ENCODE measurements at places on chromosomes 3 and 15. TPM values are rescaled to one million over a fixed set of nuclear protein-coding genes. Genes with fewer than 3 reads are reported as not detected.

- H3K4me1 ChIP-seq, result peaks cover 21% of the 10 kb centered on the region
- no peak overlapping the region for H3K27ac ChIP-seq
- no peak for DNase-seq
- no peaks in the 10 kb centered on the region for H3K27me3 ChIP-seq
- no peak overlapping the region for H3K4me3 ChIP-seq
- peaks cover 10% of the 10 kb centered on the region for H3K36me3 ChIP-seq
Measured at GRCh38 chr15:74845208-74845568, 2.2 kb upstream of the ULK3 start.

- H3K27ac ChIP-seq, result no peak overlapping the region
- H3K4me1 ChIP-seq, result peaks cover 6% of the 10 kb centered on the region
- no peak overlapping the region for H3K4me3 ChIP-seq
- no peaks in the 10 kb centered on the region for H3K27me3 ChIP-seq
- peaks cover 35% of the 10 kb centered on the region for H3K36me3 ChIP-seq
Measured at GRCh38 chr15:39593656-39594445, 13.0 kb downstream of the THBS1 start.

GRCh38 chr3:71210257-71211007 is 373.1 kb downstream of the FOXP1 start:
- peaks cover 39% of the 10 kb centered on the region for H3K4me1 ChIP-seq
- no peak for DNase-seq
- H3K27ac ChIP-seq, result peak overlapping the region; percentile 77
- peak overlapping the region; percentile 24 for H3K4me3 ChIP-seq
- H3K27me3 ChIP-seq, result no peaks in the 10 kb centered on the region

DNA sequence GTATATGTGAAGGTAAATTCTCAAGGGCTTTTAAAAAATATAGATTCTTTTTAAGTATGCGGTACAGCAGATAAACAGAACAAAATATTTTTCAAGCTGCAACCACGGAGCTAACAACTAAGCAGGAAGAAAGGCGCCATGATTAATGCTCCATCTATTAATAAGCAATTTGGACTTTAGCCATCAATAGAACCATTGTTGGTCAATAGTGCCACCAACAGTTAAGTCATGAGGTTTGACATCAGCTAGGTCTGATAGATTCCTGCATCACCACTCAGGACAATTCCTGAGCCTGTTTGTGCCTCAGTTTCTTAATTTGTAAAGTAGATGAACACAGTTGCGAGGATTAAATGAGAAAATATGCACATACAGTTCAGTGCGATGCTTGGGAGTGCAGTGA is 65.1 kb upstream of the FAM3D start:
- DNase-seq, result no peak
- H3K4me1 ChIP-seq, result no peaks in the 10 kb centered on the region
- no peak overlapping the region for H3K27ac ChIP-seq
- H3K27me3 ChIP-seq, result no peaks in the 10 kb centered on the region
- H3K36me3 ChIP-seq, result no peaks in the 10 kb centered on the region
- H3K4me3 ChIP-seq, result no peak overlapping the region

The DUOXA2 gene
- total RNA-seq, result 0.17 TPM

GRCh38 chr3:159266779-159267178 is 464.9 kb downstream of the MFSD1 start:
- H3K36me3 ChIP-seq, result no peaks in the 10 kb centered on the region
- no peak overlapping the region for H3K27ac ChIP-seq
- no peak for DNase-seq

The OR5H6 gene
- total RNA-seq, result not detected

- H3K36me3 ChIP-seq, result peaks cover 14% of the 10 kb centered on the region
- no peak overlapping the region for H3K27ac ChIP-seq
- no peaks in the 10 kb centered on the region for H3K27me3 ChIP-seq
- no peak overlapping the region for H3K4me3 ChIP-seq
Measured at GRCh38 chr3:179745079-179745478, 92.2 kb downstream of the USP13 start.

The LCTL gene
- total RNA-seq, result not detected

The PRR20G gene
- not detected for total RNA-seq

DNA sequence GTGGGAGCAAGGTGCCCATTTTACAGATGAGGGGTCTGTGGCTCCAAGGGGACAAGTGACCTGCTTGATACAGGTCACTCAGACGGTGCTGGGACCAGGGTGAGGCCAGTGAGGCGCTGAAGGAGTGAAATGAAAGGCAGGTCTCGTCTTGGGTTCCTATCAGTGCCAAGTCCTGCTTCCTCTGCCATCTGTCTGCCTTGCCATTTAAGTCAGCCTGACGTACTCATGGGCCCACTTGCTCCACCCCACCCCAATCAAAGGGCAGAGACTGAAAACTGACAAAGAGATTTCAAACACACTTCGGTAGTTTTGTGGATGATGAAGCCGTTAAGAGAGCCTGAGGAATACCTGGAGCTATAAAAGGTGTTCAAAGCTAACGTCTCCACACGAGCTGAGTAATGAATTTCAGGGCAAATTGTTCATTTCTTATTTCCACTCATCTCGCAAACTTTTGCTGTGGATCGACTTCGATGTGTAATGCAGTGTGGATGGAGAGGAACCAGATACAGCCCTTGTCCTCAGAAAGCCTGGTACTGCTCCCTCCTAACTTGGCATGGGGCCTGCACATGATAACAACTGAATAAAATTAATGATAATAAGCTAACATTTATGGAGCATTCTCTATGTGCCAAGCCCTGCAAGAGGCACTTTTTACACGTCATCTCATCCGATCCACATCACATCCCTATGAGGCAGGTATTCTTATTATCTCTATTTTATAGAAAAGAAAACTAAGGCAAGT is 36.6 kb downstream of the ATP2B2 start:
- no peak for DNase-seq
- H3K27me3 ChIP-seq, result peaks cover 39% of the 10 kb centered on the region
- peaks cover 10% of the 10 kb centered on the region for H3K4me1 ChIP-seq
- H3K27ac ChIP-seq, result no peak overlapping the region
- no peak overlapping the region for H3K4me3 ChIP-seq

- DNase-seq, result no peak
- peaks cover 12% of the 10 kb centered on the region for H3K4me1 ChIP-seq
- no peak overlapping the region for H3K27ac ChIP-seq
- no peak overlapping the region for H3K4me3 ChIP-seq
- no peaks in the 10 kb centered on the region for H3K36me3 ChIP-seq
- peaks cover 26% of the 10 kb centered on the region for H3K27me3 ChIP-seq
Measured at GRCh38 chr3:62724503-62724902, 150.7 kb downstream of the CADPS start.

- H3K4me1 ChIP-seq, result peaks cover 2% of the 10 kb centered on the region
- DNase-seq, result no peak
- no peaks in the 10 kb centered on the region for H3K36me3 ChIP-seq
- H3K27ac ChIP-seq, result no peak overlapping the region
- no peaks in the 10 kb centered on the region for H3K27me3 ChIP-seq
Measured at GRCh38 chr3:61353382-61353781, 102.1 kb upstream of the FHIT start.

The GOLGA8T gene
- total RNA-seq, result 0.19 TPM

DNA sequence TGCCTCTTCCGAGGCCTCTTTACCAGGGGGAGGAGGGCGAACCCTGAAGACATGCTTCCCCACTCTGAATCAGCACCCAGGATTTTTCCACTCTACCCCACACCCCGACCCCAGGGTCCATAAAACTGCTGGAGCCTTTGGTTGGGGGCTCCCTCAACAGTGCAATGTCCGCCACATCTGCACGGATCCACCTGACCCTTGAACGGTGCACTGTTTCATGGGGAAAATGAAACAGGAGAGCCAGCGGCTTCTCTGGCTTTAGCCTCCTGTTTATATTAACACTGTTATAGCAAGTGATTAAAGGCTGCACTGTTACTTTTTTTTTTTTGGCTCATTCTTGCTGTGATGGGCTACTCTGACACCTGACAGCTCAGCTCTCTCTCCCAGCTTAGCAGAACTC is 124.1 kb upstream of the DLG1 start:
- no peak for DNase-seq
- peaks cover 12% of the 10 kb centered on the region for H3K27me3 ChIP-seq
- H3K36me3 ChIP-seq, result no peaks in the 10 kb centered on the region
- peaks cover 14% of the 10 kb centered on the region for H3K4me1 ChIP-seq

GRCh38 chr3:85270488-85270887 is 311.7 kb downstream of the CADM2 start:
- DNase-seq, result no peak
- no peaks in the 10 kb centered on the region for H3K4me1 ChIP-seq
- peak overlapping the region; percentile 1 for H3K27ac ChIP-seq
- H3K4me3 ChIP-seq, result no peak overlapping the region
- H3K27me3 ChIP-seq, result no peaks in the 10 kb centered on the region

DNA sequence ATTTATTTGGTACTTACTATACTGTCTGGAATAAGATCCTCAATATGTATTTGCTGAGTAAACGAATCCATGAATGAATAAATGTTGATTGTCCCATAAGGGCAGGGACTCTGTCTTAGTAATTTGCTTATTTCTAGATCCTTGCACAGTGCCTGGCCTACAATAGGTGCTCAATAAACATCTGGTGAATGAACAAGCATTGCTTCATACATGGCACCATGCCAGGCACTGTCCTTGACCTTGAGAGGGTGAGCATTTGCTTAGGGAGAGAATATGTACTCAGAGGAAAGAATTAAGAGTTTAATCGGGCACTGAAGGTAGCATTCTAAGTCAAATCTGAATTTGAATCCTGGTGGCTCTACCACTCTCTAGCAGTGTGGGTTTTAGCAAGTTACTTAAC is 282.1 kb downstream of the THSD4 start:
- peaks cover 29% of the 10 kb centered on the region for H3K4me1 ChIP-seq
- no peak overlapping the region for H3K4me3 ChIP-seq
- H3K36me3 ChIP-seq, result peaks cover 5% of the 10 kb centered on the region
